ENCODE measurements at places on chromosomes 7 and 10.

- DNase-seq: no peak
Measured at GRCh38 chr7:146027243-146027642, 89.4 kb upstream of the CNTNAP2 start.

- DNase-seq: no peak
Measured at GRCh38 chr10:84341538-84341856, 13.1 kb downstream of the CCSER2 start.

DNA sequence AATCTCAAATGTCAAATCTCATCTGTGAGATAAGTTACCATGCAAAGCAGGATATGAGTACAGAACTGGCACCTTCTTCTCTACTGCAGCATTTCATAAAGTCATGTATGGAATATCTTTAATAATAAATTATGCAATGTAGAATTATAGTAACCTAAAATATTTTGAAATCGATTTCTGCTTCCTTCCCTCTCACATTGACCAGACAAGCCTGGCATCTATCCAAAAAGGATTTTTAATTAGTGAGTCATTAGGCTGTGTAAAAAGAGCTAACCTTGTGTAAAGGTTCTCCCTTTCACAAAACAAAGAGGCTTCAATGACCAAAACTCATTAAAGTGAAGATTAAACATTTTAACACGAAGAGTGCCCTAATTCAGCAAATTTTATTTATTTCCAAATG lies 48.8 kb upstream of the EXOC6 start:
- no peak for DNase-seq

- DNase-seq: no peak
Measured at GRCh38 chr7:128266883-128267594, 26.0 kb downstream of the LEP start.

DNA sequence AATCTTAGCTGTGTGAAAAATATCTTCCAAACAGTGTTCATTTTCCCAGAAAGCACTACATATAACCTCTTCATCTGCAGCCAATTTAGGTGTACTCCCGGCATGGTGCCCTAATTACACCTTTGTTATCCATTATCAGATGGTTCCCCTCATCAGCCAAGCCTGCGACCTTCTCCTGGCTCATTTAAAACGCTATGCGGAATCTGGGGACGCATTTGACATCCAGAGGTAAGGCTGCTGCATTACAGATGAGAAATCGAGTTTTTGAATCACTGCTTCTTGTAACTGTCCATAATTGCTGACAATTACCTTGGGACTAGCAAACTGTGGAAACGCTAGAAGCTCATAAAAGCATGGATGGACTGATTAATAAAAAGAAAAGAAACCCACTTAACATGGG lies 109.5 kb downstream of the PARP12 start:
- no peak for DNase-seq

- DNase-seq: no peak
Measured at GRCh38 chr7:142030294-142030693, 34.6 kb downstream of the MGAM start.

- DNase-seq: no peak
Measured at GRCh38 chr7:116429986-116430619, 69.4 kb upstream of the CAV2 start.

DNA sequence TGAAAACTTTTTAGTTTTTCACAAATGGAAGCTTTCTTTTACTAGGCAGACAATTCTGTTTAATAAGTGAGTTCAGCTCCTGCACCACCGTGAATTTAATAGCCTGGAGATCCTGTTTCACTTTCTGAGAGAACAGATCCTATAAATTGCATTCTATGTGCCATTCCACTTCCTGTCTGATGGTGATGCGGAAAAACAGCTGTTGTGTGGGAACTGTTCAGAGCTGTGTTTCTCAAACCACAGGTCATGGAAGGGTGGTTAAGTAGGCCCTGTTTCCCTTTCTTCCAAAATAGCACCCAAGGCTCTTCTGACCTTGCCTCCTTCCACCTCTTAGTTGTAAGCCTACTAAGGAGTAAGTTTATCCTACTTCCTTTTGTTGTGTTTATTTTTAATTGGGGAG lies 97.2 kb upstream of the DKK1 start:
- no peak for DNase-seq

All from stimulated activated CD4-positive, alpha-beta T cell treated with anti-CD3 and anti-CD28 coated beads, Interleukin-1b, Interleukin-23, amount 100 ng/mL, for 4 hours (primary cell).